GDM1 (cell line): ENCODE measurements at places on chromosomes 12 and 14.

DNA sequence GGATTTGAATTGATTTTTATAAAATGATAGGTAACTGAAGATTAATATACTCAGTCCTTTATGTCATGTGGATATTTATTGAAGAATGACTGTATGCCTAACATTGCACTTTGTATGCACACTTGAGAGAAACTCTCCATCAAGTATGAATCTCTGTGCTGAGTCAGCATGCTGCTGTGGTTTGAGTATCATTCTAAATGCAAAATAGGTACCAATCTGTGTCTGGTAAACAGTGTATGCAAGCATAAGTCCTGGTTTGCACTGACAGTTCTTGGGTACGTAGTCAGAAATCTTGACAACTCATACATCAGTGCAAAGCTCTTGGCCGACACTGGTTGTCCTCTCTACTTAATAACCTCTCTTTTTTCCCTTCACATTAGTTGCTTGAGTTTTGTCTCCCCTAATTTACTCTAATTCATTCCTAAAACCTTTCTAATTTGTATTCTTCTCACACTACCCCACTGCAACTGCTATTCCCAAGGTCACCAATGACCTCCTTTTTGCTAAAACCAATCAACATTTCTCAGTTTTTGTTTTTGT is 21.8 kb downstream of the MGAT4C start:
- no peak for DNase-seq

- no peak for DNase-seq
Measured at GRCh38 chr12:1885082-1885596, 33.3 kb downstream of the CACNA2D4 start.

GRCh38 chr12:5723711-5724252 is 221.3 kb downstream of the ANO2 start:
- no peak for DNase-seq

GRCh38 chr12:22018860-22019259 is 27.2 kb upstream of the CMAS start:
- no peak for DNase-seq

GRCh38 chr14:63295231-63295685 is 23.5 kb downstream of the GPHB5 start:
- DNase-seq = no peak

DNA sequence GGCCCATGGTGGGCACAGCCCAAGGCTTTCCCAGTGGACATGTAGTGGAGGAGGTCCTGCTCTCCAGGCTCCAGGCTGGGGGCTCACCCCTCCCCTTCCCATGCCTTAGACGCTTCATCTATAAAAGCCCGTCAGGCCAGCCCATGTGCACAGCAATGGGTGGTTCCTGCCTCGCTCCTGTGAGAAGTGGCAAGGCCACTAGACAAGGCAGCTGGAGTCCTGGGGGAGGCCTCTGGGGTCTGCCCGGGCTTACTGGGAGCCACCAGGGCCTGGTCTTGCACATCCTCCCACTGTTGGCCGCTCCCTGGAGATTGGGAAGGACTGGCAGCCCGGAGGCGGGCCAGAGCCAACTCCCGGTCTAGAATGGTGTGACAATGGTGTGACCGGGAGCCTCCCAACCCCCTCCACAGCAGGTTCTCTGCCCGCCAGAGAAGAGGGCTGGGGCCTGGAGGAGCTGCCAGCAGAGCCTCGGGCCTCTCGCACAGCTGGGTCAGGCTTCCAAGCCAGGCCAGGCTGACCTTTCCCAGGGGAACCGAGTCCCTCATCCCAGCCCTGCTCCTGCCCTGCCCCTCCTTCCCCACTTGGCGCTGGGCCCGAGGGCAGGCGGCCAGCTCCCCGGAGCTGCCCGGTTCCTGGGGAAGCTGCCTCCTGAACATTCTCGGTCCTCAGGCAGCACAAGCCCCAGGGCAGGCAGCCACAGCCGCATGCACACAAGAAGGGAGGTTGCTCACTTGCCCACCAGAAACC is 97.9 kb downstream of the RFLNA start:
- DNase-seq = no peak

DNA sequence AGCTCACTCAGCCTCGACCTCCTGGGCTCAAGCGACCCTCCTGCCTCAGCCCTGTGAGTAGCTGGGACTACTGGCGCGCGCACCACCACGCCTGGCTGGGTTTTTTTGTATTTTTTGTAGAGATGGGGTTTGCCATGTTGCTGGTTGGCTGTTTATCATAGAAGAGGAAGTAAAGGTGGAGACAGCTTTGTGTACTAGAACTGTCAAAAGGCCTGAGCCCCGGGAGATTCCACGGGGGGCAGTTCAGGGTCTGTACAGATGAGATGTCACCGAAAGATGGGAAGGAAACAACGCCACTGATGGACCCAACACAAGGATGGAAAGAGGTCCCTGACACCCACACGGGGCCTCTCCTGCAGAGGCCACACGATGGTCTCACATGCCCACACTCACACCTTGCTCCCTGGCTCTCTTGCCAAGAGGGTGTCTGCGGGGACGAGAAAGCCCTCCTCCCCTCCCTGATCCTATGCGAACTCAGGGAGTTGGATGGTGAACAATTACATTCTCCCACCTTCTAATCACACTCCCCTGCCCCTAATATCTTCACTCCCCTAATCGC is 66.6 kb downstream of the KDM2B start:
- DNase-seq = no peak

- DNase-seq = no peak
Measured at GRCh38 chr14:69484444-69485314, at the start of gene PLEKHD1. Gene PLEKHD1, plus strand, starts transcription at chr14:69484728. Its CDS starts 238 bp downstream, at chr14:69484966.

DNA sequence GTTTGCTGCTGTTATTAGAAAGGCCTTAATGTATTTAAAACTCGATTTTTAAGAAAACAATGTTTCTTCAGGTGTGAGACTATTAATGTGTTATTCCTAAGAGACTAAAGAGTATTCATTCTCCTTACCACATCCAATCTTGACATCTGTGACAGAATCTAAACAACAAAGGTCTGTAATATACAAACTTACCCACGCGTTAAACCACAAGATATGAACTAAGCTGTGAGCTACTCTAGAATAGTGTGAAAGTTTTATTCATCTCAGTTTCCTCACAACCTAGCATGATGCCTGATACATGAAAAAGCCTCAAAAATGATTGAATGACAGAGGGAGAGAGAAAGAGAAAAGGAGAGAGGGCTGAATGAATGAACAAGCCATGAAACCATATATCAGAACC is 117.3 kb upstream of the COCH start:
- no peak for DNase-seq

- no peak for DNase-seq
Measured at GRCh38 chr14:50001999-50002925, 109.4 kb downstream of the ARF6 start.

GRCh38 chr12:68559984-68560850 is 50.5 kb upstream of the RAP1B start:
- peak; percentile 21 for DNase-seq

DNA sequence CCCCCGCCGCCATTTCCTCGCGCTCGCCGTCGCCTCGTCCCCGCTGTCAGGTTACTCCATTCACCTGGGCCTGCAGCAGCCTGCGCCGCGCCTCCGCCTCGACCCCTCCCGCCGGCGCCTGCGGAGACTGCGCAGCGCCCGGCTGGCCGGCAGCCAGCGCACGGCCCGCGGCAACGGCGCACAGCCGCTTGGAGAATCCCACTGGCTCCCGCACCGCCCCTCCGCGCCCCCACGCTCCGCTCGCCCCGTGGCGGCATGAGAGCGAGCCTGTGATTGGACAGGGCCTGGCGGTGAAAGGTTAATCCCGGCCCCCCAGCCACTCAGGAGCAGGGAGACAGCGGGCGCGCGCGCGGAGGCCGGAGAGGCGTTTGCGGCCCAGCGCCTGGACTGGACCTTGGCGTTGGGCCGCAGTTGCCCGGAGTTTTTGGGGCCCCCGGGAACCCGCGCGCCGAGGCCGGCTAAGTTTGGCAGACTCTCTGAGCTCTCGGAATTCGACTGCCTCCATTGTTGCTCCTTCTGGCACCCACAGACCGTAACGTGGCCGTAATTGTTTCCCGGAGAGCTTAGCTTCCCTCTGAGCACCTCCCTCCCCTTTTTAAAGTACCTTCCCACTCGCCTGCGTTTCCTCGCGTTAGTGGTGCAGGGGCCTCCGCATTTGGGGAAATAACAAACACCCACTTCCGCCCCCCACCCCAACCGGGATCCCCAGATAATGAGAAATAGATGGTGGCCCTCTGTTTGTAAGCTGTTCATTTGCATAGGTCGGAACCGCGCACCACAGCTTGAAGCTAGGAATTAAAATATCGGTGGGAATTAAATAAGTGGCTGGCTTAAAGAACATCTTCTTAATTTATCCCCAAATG is at the start of gene DICER1:
Gene DICER1 (minus strand): TSS at position 203 of the 863 bp plus-strand sequence. CDS start 24,071 bp downstream, outside the sequence.
- peak; percentile 90 for DNase-seq

DNA sequence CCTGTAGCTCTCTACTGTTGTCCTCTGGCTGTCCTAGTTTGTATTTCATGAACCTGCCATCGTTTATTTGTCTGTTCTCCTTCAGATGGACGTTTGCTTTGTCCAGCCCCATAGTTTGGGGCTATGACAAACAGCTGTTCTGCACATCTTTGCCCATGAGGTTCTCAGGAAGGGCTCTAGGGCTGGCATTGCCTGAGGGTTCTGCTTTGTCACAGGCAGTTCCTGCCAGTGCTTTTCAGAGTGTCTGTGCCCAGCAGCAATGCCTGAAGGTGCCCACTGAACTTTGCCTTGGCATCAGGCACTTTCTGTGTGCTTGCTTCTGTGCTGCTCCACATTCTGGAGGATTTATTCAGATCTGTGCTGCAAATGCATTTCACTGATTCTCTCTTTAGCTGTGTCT is 361.3 kb downstream of the TMEM121 start:
- DNase-seq = no peak

- DNase-seq = no peak
Measured at GRCh38 chr12:41034686-41035085, 153.4 kb upstream of the PDZRN4 start.

DNA sequence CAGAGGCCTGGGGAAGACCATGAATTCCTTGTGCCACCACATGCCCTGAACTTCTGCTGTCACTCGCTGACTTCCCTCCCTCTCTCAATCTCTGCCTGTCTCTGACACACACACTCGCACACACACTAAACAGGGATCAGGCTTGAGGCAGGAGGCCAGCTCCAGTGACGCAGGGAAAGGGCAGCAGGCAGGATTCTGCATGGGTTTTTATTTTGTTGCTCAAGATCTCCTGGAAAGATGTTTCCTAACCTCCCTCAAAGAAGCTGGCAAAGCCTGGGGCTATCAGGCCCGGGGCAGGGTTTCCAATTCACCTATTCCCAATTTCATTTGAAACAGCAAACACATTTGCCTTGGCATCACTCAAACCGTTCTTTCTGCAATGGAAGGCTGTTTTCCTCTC is 27.7 kb upstream of the PEX5 start:
- DNase-seq = no peak

- DNase-seq = no peak
Measured at GRCh38 chr12:41612892-41613557, 424.9 kb downstream of the PDZRN4 start.

DNA sequence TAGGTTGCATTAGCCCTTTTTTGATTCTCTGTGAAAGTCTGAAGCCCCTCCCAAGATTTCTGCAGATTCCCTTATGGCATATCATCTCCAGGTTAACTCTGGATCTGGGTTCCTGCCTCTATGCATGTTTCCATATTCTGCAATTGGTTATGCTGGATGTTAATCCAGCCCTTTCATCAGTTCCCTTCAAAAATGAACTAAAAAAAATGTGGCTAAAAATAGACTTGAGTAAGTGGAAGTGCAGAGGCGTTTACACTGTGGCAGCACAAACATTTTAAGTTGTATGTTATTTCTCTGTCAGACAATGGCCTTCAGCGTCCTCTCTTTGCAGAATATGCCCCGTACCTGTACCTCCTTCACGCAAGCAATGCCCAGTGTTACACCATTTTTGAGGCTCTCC is 11.4 kb downstream of the MGST1 start:
- DNase-seq = no peak

DNA sequence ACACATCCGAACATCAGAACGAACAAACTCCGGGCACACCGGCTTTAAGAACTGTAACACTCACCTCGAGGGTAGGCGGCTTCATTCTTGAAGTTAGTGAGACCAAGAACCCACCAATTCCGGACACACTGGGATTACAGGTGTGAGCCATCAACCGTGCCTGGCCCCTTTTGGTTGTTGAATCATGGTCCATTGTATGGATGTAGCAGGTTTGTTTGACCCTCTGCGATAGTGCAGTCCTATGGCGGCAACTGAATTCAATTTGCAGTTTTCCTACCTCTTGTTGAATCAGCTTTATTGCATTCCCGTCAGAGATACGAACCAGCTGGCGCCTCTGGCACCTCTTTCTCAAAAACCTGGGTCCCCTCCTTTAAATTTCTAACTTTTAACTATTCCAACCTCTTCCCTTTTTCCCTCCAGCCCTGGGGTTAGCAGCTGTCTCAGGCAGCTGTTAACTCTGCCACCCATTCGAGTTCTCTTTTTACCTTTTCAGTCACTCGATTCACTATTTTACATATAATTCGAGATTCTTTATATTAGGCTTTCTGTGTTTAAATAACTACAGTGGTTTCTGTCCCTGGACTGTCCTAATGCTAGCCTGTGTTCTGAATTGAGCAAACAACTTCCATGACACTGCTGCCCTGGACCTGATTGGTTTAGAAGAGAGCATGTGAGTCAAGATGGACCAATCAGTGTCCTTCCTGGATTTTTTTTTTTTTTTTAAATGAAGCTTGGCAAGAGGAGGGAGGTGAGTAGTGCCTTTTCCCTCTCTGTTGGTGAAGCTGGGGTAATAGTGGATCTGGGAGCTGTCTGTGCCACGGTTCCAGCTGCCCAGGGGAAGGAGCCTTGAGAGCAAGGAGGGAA is 261.5 kb downstream of the PCNX1 start:
- DNase-seq = no peak

- no peak for DNase-seq
Measured at GRCh38 chr12:93875157-93875556, 198.0 kb downstream of the CRADD start.

- DNase-seq = no peak
Measured at GRCh38 chr12:132637811-132638210, 19.2 kb downstream of the P2RX2 start.

GRCh38 chr12:97757481-97758193 is 295.0 kb downstream of the RMST start:
- DNase-seq = no peak

DNA sequence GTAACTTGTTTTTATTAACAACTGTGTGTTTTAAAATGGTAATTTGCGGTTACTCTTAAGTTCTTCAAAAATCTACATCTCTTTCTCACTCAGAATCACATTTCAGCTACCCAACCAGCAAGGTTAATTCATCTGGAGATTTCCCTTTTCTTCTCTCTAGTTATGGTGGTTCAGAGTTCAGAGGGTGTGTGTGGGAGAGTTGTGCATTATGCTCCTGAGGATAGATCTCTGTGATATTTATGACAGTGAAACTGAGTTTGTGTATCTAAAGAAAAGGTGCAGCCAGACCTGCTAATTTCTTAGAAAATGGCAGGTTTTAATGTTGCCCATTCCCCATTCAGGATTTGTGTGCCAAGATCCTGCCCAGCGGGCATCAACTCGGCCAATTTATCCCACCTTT is 73.8 kb downstream of the TTLL5 start:
- no peak for DNase-seq

DNA sequence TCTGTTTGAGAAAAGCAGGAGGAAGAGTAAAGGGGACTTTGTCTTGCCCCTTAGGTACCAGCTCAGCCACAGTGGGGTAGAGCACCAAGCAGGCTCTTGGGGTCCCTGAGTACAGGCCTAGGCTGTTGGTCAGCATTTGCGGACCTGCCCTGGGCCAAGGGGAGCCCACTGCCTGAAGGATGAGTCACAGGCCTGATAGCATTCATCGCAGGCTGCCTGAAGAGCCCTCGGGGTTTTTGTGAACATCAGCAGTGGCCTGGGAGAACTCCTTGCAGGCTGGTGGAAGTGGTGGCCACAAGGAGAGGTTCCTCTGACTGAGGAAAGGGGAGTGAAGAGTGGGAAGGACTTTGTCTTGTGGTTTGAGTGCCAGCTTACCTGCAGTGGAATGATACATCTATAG is 25.0 kb upstream of the P2RX7 start:
- DNase-seq = no peak
